SHP77 treated with DMSO at 0.1 percent for 48 hours (cell line): ENCODE measurements at places on chromosomes 1 and 21.

- DNase-seq: no peak
Measured at GRCh38 chr1:40745176-40745575, 38.4 kb upstream of the KCNQ4 start.

GRCh38 chr1:208535511-208535910 lies 291.3 kb upstream of the PLXNA2 start:
- DNase-seq: no peak

DNA sequence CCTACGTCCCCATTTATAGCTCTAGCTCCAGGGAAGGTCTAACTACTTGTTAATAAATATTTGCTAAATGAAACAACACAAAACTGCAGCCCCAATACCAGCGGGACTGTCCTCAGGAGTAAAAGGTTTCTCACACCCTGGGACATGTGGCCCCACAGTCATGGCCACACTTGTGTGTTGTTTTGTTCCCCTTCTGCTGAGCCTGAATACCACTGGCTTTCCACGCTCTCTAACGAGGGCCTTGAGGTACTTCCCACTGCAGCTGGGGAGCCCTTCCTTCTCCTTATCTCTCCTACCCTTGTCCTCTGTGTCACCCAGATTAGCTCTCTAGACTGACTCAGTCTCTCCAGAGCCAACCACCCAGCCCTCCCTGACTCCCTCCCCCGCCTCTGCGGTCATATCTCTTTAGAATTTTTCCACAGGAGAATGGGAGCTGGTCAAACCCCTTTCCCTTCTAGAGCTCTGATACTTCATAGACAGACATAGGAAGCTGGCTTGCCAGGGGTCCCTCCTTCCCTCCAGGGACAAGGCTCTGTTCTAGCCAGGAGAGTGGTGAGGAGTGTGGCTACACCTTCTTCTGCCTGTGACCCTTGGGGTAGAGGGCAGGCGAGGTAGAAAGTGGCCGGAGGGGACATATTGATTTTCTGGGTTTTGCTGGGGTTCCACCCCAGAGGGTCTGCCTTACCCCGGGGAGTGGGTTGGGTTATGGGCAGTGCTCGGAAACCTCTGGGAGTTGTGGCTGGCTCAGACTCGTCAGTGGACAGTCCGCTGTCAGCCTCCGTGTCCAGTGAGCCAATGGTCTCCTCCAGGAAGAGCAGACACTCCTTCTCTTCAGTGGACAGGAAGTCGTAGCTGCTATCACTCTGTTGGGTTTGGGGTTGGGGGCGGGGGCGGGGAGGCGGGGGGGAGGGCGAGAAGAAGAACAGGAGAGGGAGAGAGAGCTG lies 8.1 kb downstream of the C1orf116 start:
- no peak for DNase-seq

- no peak for DNase-seq
Measured at GRCh38 chr1:53781654-53782053, 42.7 kb upstream of the GLIS1 start.

GRCh38 chr1:44174630-44175029 lies 33.2 kb upstream of the KLF18 start:
- DNase-seq: no peak

DNA sequence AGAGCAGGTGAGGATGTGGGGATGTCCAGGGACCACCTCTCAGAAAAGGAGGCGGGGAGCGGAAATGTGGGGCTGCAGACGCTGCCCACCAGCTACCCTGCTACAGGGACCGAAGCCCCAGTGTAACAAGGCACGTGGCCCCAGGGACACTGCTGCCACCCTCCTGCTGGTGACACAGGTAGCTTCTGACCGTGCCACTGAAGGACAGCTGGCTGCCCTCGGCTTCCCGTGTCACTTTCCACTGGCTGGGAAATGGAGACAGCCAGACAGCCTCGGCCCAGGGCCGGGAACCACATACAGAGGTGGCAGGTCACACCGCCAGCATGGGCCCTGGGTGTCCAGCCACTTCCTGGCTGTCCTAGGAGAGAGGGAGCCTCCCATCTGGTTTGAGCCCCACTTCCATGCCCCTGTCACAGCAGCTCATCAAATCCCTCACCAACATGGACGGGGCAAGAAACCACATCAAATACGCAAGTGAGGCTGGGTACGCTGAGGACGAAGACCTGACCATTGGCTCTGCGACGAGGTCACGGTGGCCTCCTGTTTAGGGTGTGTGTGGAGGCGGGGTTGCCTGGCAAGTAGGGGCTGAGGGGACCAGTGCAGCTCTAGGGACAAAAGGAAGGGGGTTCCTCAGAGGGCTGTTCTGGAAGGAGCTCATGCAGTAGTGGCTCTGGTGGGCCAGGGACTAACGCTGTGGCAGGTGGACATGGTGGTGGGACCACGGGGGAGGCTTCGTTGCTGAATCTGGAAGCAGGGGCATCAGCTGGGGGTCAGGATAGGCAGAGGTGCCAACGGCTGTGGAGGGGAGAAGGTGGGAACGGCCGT lies 5.0 kb downstream of the PEX10 start:
- DNase-seq: no peak

GRCh38 chr1:46613661-46614603 lies 2.7 kb downstream of the MOB3C start:
- no peak for DNase-seq

DNA sequence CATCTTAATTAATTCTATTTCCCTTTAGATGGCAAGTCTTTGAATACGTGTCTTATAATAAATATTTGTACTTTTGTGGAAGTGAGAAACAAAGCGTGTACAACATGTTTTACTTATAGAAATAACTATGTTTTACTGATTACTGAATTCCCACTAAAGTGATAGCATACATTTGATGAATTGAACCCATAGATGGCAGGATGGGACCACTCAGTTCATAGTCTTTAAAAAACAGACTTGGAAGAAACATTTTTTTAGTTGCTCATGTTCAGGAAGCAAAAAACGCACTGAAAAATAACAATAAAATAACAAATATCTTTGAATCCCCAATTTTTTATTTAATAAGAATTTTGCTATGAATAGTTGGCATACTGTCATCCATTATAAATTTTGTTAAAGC lies 507.1 kb upstream of the ZRANB2 start:
- DNase-seq: no peak

DNA sequence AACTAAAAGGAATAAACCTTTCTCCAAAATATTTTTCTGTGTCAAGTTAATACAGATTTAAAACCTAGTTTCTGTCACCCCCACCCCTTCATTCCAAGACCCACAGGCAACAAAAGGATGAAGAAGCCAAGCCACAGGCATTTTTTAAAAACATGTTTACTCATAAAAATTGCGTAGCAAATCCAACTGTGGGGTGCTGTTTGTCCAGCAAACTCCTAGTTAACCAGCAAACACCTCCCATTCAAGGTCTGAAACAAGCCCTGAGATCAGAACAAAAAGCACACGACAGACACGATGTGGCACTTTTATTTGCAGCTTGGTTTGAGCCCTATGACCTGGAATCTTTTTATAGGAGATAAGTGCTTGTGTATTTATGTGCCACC lies 149.9 kb upstream of the CAMK1G start:
- DNase-seq: no peak

DNA sequence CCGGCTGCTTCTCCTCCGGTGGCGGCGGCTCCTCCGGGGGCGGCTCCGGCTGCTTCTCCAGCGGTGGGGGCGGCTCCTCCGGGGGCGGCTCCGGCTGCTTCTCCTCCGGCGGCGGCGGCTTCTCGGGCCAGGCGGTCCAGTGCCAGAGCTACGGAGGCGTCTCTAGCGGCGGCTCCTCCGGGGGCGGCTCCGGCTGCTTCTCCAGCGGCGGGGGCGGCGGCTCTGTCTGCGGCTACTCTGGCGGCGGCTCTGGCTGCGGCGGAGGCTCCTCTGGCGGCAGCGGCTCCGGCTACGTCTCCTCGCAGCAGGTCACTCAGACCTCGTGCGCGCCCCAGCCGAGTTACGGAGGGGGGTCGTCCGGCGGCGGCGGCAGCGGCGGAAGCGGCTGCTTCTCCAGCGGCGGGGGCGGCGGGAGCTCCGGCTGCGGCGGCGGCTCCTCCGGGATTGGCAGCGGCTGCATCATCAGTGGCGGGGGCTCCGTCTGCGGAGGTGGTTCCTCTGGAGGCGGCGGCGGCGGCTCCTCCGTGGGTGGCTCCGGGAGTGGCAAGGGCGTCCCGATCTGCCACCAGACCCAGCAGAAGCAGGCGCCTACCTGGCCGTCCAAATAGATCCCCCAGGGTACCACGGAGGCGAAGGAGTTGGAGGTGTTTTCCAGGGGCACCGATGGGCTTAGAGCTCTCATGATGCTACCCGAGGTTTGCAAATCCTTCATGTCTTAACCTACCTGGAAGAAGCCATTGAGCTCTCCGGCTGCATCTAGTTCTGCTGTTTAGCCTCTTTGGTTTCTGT lies 2.0 kb downstream of the LORICRIN start:
- DNase-seq: no peak

DNA sequence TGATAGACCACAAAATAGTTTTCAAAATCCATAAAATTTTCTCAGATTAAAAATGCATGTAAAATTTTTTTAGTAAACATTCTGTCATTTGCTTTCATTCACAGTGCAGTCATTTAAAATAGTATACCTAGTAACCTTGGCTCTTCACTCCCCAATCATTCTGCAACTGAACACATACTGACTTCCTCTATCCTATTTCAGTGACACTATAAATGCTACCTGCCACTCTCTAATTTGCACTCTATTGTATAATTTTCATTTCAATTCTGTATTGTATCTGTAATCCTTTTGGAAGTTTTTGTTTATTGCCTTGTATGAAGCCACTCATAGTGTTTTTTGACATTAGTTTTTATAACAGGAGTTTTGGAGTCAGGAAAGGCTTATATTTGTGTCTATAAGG lies 1029.1 kb upstream of the NCAM2 start:
- no peak for DNase-seq

DNA sequence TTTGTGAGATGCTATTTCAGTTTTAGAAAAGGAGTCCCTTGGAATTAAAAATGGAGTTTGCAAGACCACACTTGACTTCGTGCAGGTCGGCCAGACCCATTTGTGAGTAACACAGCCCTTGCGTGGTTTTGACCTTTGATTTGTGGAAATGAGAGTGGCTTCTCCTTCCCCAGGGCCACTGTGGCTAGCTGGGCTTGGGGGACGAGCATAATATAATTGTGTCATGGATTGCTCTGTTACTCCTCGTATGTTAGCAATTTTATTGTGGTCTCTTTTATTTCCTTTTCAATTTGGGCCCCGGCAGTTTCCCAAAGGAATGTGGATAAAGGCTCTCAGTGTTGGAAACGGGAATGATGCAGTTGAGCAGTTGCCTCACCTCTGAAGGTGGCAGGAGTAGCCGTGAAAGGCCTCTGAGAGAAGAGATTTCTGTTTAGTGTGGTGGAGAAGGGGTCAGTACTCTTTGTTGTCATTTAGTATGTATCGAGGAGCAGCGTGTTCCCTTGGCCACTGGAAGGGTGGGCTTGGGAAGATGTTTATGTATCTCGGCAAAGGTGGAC lies 194.6 kb downstream of the PBX1 start:
- no peak for DNase-seq

GRCh38 chr1:55250399-55251075 lies 35.4 kb upstream of the USP24 start:
- no peak for DNase-seq

- no peak for DNase-seq
Measured at GRCh38 chr1:7967196-7967595, 5.7 kb downstream of the PARK7 start.

GRCh38 chr1:14538335-14538734 lies 60.1 kb upstream of the KAZN start:
- no peak for DNase-seq

DNA sequence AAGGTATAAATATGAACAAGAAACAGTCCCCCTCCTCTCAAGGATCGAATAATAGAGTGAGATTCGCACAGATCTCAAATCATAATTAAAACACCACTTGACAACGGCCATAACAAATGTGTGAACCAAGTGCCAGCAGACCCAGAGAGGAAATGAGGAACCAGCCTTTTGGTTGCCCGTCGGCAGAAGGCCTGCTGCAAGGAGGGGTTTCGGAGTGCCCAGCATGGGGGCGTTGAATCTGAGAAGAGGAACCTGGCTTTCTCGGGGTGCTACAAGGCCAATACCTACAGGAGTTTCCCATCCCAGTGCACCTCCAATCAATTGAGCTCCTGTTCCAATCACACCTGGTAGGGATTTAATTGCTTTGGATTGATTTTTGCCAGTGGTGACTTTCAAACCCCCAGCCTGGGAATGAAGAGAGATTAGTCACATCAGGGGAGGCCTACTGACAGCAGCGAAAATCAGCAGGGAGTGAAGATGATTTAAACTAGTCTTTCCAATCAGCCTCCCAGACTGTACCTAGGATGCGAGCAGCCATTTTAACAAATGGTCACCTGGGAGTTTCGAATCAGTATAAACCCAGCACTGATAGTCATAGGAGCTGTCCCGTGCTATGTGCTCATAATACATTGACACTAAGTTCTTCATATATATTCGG lies 263.8 kb downstream of the KAZN start:
- DNase-seq: no peak

DNA sequence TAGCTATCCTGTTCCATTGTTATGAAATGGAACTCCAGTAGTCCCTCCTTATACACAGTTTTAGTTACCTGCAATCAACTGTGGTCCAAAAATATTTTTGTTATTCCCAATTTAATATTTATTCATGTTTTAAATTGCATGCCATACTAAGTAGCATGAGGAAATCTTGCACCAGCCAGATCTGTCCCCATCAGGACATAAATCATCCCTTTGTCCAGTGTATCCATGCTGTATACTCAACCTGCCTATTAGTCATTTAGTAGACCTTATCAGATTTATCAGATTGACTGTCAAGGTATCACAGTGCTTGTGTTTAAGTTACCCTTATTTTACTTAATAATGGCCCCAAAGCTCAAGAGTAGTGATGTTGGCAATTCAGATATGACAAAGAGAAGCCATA lies 207.9 kb upstream of the DMRTA2 start:
- DNase-seq: no peak

- no peak for DNase-seq
Measured at GRCh38 chr1:24849672-24850295, 80.3 kb downstream of the RUNX3 start.

DNA sequence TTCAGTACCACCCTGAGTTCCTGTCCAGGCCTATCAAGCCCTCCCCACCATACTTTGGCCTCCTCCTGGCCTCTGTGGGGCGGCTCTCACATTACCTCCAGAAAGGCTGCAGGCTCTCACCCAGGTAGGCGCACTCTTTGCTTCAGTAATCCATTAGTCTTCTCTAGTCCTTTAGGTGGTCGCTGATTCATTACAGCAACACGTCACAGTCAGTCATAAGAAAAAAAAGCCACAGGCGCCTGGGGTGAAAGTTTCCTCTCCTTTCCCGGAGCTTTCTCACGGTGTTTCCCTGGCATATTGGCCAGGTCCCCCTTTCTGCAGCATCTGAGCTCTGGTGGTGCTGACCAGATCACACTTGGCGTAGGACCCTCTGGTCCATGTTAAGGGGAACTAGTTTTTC lies 12.1 kb downstream of the SLFNL1 start:
- DNase-seq: no peak

DNA sequence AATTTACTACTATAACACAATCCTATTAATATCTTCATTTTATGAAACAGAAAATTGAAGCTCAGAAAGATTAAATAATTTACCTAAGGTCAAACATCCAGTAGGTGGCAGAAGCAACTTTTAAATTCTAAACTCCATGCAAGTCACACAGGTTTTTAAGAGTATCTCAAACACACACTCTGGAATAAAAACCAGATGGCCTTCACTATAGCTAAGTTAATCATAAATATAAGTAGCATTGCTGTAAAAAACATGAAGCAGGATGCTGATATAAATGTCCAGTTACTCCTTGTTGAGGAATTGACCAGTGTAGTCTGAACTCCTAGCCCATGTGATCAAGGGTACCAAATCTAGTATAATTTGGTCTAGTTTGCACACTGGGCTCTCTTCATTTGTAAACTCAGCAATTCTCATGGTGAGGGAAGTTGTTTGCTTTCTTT lies 9.4 kb upstream of the FMO3 start:
- DNase-seq: no peak
